ENCODE measurements at places on chromosomes 7 and 10.

GRCh38 chr7:47132471-47132870 lies 449.4 kb downstream of the TNS3 start:
- no peak for DNase-seq

GRCh38 chr7:151232917-151233701 lies 826 bp downstream of the CHPF2 start:
- no peak for DNase-seq

- no peak for DNase-seq
Observed at GRCh38 chr7:2870471-2870931, 26.4 kb upstream of the GNA12 start.

- no peak for DNase-seq
Observed at GRCh38 chr10:45371560-45371959, 2.5 kb upstream of the ALOX5 start.

DNA sequence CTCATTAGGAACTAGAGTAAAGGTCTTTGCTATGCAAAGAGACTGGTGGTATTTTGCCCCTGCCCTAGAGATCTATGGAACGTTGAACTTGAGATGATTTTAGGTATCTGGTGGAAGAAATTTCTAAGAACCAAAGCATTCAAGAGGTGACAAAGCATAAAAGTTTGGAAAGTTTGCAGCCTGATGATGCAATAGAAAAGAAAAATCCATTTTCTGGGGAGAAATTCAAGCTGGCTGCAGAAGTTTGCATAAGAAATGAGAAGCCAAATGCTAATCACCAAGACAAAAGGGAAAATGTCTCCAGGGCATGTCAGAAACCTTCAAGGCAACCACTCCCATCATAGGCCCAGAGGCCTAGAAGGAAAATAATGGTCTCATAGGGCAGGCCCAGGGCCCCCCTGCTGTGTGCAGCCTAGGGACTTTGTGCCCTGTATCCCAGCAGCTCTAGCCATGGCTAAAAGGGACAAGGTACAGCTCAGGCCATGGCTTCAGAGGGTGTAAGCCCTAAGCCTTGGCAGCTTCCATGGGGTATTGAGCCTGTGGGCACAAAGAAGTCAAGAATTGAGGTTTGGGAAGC lies 16.5 kb downstream of the TFPI2 start:
- no peak for DNase-seq

- DNase-seq: no peak
Observed at GRCh38 chr10:32413513-32413912, 32.4 kb upstream of the CCDC7 start.

DNA sequence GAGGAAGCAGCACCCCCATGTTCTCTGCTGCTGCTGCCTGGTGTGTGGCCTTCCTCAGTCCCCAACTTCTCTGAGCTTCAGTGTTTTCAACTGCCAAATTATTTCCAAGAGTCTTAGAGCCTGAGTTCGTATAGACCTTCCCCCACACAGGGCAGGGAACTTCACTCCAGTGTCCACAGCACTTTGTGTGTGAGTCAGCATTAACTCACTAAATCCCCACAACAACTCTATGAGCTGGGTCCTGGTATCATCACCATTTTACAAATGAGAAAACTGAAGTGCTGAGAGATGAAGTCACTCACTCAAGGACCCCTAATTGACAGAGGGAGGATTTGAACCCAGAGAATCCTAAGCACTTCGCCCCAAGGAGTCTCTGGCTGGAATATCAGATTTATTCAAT lies 48.3 kb downstream of the ADCYAP1R1 start:
- no peak for DNase-seq

GRCh38 chr10:60281792-60282353 lies 107.8 kb downstream of the ANK3 start:
- DNase-seq: no peak

GRCh38 chr10:64690194-64690593 lies 1169.0 kb downstream of the REEP3 start:
- no peak for DNase-seq

DNA sequence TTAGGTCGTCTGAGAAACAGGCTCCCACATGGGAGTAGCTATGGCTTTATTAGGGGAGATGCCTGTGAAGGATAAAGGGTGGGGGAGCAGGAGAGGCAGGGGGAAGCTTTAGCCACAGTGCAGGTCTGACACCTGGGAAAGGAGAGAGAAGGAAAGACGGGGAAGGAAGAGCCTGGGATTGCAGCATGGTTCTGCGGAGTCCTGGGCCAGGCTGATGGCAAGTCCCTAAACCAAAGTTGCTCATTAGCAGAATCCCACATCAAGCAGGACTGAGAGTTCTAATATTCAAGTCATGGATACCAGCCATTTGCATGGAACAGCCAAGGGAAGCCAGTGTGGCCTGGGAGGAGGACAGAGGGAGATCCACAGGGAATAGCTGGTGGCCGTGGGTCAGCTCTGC lies 414.8 kb downstream of the RPS24 start:
- DNase-seq: no peak

DNA sequence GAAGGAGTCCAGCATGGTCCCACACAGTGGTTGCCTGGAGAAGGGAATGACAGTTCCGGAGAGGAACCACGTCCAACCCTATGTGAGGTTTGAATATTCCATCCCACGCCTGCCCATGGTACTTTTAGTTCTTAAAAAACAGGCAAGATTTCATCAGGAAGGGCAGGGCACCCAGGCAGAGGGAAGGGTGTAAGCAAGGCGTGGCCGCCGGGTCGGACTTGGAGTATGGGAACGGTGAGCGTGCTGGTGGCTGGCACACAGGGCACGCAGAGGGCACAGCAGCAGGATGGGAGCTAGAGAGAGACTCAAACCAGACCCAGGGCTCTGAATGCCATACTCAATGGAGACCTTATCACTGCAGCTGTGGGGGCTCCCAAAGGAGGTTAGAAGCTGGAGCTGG lies 34.3 kb downstream of the FAM53B start:
- no peak for DNase-seq

- no peak for DNase-seq
Observed at GRCh38 chr7:77246026-77246640, 46.5 kb upstream of the FGL2 start.

GRCh38 chr10:114508376-114508775 lies 104.1 kb upstream of the AFAP1L2 start:
- no peak for DNase-seq

DNA sequence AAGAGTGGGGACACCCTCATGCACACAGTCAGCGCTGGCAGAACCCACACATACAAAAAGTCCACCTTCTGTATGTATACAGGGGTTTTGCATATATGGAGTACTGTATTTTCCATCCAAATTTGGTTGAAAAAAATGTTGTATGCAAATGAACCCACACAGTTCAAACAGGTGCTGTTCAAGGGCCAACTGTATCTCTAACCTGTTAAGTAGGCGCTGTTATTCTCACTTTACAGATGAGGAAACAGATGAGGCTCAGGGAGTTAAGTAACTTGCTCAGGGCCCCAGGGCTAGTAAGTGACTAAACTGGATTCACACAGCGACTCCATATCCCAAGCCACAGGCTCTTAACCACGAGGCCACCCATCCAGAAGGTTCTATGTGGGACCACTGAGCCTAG lies 69.9 kb downstream of the C10orf105 start:
- no peak for DNase-seq

DNA sequence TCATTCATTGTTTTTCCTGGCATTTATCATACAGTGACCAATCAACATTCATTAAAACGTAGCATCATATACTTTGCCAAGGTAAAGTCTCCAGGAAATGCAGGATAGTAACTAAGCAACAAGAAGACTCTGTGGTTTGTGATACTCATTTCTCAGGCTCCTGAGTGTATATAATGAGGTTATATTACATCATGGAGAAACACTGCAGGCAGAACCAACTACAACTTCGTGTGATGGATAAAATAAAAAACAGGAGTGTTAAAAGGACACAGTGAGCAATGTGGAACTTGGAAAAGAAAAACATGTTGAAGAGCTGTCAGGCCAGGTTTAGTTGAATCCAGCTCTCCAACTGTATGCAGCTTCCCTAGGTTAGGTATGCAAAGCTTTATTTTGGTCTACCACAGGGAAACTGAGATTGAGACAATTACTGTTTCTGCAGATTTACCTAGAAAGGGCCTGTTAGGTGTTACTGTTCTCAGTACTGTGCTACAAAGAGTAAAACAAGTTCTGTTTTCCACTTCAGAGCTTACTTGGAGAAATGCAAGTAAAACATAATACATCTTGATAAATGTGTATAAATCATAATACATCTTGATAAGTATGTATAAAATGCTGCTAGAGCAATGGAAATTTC lies 7.8 kb upstream of the CCNY start:
- DNase-seq: no peak

DNA sequence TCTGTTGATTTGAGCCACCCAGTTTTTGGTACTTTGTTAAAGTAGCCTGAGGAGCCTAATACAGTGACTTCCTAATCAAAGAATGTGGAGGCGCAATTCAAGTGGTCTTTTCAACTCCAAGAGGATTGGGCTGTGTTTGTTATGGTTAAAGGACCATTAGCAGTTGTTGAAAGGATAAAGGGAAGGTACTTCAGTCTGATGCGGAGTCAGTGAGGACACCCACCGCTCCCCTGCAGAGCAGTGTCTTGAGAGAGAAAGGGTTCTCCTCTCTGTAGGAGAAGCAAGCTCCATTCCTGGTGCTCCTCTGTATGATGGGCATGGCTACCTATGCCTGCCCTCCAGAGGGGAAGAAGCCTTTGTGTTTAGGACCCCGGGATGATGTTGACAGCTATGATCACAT lies 590.6 kb upstream of the C7orf33 start:
- no peak for DNase-seq

DNA sequence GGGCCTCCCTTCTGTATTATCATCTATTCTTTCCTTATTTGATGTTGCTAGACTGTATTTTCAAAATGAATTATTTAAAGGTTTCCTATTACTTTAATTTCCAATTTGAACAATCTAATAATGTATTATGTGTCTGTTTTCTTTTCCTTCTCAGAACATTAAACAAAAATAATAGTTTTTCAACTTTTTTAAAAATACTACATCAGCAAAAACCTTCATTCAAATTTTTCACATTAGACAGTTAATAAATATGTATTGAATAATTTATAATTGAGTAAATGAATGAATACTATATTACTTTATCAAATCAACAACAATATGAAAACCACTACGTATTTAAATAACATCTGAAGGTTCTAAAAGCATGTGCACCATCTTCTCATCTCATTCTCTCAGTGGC lies 644.1 kb upstream of the SEMA3D start:
- DNase-seq: no peak
